NCI-H1092 treated with DMSO at 0.1 percent for 48 hours (cell line): ENCODE measurements at places on chromosomes 2 and 18.

DNA sequence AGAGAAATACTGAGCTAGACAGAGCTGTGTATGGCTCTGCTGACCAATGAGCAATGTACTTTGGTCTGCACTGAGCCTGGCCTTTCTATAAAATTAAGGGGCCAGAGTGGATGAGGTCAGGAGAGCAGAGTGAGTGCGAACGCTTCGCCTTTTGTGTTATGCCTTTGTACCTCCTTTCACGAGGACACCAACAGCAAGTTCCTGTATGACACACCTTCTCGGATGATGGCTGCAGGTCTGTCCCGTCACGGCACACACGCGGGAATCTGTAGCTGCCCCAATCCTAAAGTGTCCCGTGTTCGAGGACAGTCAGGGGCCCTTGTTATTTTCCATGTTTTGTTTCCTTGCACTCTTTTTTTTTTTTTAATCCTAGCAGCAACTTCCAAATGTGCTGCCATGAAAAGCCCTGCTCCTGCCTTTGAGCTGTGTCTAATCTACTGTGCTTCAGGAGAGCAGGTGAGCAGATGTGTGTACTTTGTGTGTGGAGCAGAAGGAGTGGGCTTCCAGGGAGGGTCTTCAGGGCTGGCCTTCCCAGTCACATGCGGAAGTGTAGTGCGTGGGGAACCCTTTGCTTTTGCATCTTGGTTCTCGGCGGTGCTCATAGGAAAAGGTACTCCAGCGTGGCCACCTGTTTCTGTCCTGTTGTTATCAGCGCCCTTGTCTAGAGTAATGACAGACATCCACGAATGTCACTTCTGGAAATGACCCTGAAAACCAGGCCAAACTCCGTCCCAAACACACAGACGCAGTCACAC lies 213.2 kb downstream of the NDUFA10 start:
- DNase-seq = no peak

DNA sequence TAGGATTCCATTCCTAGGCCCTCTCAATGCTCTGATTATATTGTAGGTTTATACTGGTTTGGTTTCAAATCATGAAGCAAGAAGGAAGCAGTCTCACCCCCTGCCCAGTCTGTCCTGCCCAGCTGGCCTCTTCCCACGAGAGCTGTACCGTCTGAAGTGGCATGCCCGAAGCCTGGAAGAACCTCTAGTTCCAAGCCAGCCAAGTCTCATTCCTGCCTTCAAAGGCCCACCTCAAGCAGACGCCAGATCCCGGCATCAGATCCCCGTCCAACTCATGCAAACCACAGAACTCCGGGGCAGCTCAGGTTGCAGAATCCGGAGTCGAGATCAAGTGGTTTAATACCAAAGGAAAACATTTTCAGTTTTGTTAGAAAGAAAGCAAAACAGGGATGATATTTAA lies 234.4 kb downstream of the LPIN1 start:
- no peak for DNase-seq

- DNase-seq = no peak
Observed at GRCh38 chr2:196528486-196529223, 110.9 kb upstream of the CCDC150 start.

GRCh38 chr2:88091943-88092342 lies 24.3 kb downstream of the SMYD1 start:
- no peak for DNase-seq

GRCh38 chr2:181924336-181924735 lies 32.8 kb downstream of the ITPRID2 start:
- no peak for DNase-seq

GRCh38 chr18:63373161-63373560 lies 6.2 kb upstream of the KDSR start:
- no peak for DNase-seq

GRCh38 chr18:52937840-52938239 lies 597.8 kb downstream of the DCC start:
- no peak for DNase-seq

DNA sequence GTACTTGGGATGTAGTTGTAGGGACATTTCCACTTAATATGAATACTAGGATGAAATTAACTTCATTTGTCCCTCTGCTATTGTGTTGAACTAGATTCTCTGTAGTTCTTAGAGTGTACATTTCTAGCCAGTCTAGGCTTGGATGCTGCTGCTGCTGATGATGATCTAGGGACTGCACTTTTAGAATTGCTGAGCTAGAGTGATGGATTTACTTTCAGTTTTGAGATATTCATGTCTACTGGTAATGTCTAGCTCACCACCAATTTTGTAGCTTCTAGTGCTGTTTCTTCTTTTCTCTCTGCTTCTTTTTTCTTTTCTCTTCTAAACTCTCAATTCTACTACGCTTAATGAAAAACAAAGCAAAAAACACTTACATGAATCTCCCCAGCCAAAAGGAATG lies 49.4 kb downstream of the MRPS9 start:
- no peak for DNase-seq

DNA sequence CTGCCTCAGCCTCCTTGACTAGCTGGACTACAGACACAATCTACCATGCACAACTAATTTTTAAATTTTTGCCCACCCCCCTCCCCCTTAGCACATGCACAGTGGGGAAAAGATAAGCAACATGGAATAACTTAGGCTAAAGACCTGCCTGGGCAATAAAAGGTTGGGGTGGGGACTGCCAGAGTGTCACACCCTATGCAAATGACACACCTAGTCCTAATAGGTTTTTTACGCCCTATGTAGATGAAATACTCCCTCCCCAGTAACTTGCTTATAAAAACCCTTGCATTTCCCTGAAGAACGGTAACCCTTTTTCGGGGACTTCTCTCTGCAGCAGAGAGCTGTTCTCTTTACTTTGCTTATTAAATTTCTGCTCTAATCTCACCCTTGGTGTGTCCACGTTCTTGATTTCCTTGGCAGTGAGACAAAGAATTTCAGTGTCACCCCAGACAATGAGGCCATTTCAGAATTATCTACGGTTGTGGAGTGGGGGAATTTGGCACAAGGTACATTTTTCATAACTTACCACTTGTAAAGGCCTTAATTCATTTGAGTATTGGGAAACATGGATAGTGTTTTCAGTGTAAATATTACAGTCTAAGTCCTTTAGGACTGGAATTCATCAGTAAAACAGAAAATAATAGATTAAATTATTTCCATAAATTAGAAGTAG lies 109.2 kb downstream of the NOL4 start:
- no peak for DNase-seq

DNA sequence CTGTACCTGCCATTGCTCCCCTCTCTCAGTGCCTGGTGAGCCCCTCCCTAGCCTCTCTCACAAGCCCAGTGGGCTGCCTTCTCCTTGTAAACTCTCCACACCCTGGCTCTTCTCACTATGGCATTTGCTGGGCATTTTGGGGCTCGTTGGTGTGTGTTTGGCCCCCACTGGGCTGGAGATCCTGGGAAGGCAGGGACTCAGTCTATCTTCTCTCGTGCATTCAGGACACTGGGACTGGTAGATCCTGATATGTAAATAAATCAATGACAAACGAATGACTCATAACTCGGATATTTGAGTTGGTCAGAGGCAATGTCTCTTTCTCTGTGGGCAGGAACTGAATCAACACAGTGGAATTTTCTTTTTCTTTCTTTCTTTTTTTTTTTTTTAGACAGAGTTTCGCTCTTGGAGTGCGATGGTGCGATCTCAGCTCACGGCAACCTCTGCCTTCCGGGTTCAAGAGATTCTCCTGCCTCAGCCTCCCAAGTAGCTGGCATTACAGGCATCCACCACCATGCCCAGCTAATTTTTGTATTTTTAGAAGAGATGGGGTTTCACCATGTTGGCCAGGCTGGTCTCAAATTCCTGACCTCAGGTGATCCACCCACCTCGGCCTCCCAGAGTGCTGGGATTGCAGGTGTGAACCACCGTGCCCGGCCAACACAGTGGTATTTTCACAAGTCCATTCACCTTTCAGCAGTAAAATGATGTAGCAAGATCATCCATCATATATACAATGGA lies 144.6 kb upstream of the SPRED2 start:
- no peak for DNase-seq

DNA sequence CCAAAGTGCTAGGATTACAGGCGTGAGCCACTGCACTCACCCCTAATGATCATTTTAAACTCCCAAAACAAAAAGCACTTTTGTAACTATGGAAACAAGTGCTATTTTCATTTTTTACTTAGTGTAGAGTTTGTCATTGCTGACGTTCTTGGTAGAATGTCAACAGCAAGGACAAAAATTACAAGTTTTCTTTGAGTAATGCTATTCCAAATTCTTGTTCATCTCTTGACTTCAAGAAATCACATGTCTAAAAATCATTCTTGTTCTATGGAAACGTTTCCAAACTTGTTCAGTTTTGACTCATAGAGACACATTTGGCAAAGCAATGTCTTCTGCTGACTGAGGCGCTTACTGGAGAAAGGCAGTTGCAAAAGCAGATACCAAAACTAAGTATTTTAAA lies 82.6 kb downstream of the MBP start:
- DNase-seq = no peak

- no peak for DNase-seq
Observed at GRCh38 chr2:100291152-100291970, 30.9 kb downstream of the LONRF2 start.

DNA sequence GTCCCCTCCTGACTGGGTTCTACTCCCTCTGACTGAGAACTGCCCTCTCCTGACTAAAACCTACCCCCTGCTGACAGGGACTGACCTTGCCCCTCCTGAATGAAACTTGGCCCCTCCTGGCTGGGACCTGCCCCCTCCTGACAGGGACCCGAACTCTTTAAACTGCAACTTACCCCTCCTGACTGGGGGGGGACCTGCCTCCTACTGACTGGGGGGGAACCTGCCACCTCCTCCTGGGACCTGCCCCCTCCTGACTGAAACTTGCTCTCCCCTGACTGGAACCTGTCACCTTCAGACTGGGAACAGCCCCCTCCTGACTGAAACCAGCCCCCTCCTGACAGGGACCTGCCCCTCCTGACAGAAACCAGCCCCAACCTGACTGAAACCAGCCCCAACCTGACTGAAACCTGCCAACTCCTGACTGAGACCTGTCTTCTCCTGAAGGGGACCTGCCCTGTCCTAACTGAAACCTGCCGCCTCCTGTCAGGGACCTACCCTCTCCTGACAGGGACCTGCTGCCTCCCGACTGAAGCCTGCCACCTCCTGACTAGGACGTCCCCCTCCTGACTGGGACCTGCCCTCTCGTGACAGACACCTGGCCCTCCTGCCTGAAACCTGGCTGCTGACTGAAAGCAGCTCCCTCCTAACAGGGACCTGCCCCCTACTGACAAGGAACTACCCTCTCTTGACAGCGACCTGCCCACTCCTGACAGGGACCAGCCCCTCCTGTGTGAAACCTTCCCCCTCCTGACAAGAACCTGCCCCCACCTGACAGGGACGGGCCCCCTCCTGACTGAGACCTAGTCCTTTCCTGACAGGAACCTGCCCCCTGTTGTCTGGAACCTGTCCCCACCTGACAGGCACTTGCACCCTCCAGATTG lies 87.1 kb downstream of the PXDN start:
- no peak for DNase-seq

GRCh38 chr2:216679658-216680024 lies 15.7 kb downstream of the IGFBP5 start:
- no peak for DNase-seq

DNA sequence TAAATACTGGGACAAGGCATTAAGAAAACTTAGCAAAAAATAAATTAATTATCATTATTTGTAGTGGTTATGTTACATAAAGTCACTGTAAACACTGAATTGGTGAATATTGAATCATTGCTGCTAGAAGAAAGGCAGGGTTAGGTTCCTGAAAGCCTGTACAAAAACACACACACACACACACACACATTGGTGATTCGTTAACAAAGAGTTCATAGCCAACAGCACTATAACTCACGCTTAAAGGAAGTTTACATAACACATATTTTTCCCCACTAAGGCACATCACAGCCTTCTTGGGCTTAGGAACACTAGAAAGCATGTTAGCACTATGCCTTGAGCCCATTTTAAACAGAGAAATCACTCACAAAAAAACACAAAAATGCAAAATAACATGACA lies 690.0 kb upstream of the PIK3C3 start:
- DNase-seq = no peak

- no peak for DNase-seq
Observed at GRCh38 chr2:178829299-178829960, 22.2 kb upstream of the TTN start.

GRCh38 chr2:9000442-9000841 lies 3.0 kb downstream of the MBOAT2 start:
- DNase-seq = no peak

GRCh38 chr18:11323359-11323819 lies 174.0 kb upstream of the PIEZO2 start:
- DNase-seq = no peak

DNA sequence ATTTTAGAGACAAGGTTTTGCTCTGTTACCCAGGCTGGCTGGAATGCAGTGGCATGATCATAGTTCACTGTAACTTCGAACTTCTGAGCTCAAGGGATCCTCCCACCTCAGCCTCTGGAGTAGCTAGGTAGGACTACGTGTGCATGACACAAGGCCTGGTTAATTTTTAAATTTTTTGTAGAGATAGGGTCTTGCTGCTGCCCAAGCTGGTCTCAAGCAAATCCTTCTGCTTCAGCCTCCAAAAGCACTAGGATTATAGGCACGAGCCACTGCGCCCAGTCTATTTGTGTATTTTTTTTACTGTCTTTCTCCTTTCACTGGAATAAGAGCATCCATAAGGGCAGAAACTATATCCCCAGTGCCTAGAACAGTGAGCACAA lies 89.3 kb downstream of the PLEKHM3 start:
- DNase-seq = no peak

DNA sequence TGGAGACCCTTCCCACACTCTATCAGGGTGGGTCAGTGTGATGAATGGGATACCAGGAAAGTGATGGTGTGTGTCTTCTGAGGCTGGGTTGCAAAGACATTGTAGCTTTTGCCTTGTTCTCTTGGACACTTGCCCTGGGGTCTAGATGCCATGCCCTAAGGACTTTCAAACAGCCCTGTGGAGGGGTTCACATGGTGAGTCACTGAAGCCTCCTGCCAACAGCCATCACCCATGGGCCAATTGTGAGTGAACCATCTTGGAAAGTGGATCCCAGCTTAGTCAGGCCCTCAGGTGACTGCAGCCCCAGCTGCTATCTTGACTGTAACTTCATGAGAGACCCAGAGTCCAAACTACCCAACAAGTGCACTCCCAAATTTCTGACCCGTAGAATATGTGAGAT lies 25.8 kb upstream of the IGFBP5 start:
- no peak for DNase-seq

- DNase-seq = no peak
Observed at GRCh38 chr2:163453920-163454319, 281.9 kb downstream of the FIGN start.

DNA sequence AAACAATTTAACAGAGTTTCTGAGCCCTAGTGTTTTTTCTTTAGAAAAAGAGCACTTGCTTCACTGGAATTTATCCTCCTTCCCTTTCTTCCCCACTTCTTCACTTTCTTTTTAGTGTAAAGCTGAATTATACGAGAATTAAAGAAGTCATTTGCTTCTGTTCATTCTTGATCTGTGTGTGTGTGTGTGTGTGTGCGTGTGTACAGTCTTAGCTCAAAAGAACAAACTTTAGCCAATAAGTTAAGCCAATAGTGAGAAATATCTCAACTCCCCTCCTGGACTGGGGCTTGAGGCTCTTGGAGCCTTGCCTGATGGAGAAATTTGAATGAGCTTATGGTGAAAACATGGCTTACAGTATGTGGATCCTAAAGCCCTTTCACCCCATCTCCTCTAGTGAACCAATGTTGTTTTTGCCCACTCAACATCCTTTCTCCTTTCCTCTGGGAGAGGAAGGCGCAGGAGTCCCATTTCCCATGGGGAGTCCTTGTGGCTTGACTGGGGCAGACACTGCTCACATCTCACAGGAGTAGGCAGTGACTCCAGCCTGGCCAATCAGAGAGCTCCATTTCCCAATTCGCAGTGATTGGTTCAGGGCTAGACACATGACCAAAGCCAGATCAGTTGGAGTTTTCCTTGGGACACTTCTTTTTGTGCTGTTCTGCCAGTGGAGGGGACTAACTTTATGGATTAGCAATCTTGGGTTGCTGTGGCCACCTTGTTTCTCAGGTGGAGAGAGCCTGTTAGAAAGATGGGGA lies 16.3 kb upstream of the MYO3B start:
- no peak for DNase-seq
